ENCODE measurements at places on chromosomes 2 and 18.

DNA sequence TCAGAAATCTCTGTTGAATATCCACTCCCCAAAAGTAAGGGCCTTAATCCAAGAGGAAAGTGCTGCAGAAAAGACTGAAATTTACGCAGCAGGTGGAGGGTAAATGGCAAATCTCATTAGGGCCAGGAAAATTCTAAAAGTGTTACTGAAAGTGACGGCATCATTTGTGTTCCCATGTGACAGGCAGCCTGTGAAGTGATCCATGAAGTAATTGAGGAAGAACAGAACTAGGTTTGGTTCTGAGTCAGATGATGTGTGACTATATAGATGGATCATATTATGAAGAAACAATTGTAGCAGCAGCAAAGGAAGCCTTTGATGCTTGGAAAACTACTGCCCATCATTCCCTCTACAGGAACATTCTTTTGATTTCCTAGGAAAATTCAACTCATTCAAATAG, 401.2 kb downstream of the TGIF1 start:
- no peak for DNase-seq

DNA sequence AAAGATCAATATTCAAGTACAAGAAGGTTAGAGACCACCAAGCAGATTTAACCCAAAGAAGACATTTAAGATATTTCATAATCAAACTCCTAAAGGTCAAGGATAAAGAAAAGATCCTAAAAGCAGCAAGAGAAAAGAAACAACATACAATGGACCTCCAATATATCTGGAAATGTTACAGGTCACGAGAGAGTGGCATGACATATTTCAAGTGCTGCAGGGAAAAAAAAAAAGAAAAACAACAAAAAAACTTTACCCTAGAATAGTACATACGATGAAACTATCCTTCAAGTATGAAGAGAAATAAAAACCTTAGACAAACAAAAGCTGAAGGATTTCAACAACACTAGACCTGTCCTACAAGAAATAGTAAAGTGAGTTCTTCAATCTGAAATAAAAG, 91.5 kb upstream of the CD226 start:
- DNase-seq = no peak

- DNase-seq = no peak
These were observed 133.0 kb downstream of the MAP4K4 start for GRCh38 chr2:101830555-101830954.

GRCh38 chr2:46552528-46552927, 73.2 kb downstream of the TMEM247 start:
- DNase-seq = no peak

DNA sequence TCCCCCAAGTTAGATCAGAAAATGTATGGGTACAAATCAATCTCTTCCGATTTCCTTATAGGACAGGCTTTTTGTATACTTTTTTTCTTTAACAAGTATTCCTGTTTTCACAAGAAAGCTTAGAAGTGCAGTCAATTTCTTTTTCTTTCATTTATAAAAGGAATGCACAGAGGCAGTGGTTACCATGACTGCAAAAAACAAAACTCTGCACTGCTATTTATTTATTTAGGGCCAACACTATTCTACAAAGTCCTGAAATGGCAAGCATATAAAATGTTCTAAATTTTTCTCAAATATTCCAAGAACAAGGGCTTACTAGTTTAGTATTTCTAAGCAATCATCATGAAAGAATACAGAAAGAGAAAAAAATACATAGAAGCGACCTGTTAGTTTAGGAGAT, 22.2 kb downstream of the ATAD2B start:
- DNase-seq = no peak

GRCh38 chr18:74834424-74835309, 237.0 kb downstream of the ZNF407 start:
- DNase-seq = no peak

DNA sequence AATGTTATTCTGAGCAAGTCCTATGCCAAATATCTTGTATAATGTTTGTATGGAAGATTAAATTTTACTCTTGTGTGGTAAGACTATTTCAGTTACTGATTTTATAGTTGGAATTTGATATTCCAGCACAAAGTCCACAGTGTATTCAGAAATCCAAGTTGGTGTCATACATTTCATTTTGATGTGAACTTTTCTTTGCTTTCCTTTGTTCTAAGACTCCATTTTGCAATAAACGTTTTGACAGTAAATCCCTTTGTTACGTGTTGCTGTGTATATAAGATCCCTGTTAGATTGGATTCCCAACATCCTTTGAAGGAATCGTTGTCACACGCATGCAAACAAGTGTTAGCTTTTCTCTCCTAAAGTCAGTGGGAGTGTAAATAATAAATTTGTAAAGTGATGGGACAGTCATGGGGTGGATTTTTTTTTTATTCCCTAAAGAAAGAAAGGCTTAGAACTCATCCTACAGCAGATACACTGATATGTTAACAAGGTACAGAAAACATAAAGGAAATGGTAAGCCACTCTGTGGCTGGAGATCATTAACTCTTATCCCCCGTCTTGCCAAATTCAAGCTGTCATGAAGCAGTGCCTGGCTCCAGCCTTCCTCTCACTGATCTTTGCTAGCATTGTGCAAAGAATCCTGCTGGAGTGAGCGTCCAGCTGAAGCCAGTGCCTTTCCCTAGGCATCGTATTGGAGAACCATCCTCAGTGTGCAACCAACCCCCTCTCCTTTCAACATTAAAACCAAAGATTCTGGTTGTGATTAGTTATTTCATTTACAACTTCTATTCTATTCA, 127.6 kb upstream of the CDCA7 start:
- DNase-seq = no peak

DNA sequence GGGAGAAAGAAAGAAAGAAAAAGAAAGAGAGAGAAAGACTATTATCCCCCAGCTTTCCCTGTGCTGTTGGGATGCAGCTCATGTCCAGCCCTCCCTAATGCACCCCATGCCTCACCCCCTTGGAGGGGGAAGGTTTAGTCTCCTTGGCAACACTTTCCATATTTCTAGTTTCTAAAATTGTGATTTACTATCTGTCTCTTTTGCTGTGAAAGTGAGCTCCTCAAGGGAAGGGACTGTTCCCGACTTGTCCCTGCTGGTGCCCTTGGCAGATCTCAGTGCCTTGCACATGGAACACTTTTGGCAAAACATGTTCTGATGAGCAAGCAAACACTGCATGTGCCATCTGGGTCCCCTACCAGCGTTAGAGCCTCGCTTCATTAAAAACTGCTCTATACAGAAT, 11.7 kb upstream of the NAPG start:
- no peak for DNase-seq

DNA sequence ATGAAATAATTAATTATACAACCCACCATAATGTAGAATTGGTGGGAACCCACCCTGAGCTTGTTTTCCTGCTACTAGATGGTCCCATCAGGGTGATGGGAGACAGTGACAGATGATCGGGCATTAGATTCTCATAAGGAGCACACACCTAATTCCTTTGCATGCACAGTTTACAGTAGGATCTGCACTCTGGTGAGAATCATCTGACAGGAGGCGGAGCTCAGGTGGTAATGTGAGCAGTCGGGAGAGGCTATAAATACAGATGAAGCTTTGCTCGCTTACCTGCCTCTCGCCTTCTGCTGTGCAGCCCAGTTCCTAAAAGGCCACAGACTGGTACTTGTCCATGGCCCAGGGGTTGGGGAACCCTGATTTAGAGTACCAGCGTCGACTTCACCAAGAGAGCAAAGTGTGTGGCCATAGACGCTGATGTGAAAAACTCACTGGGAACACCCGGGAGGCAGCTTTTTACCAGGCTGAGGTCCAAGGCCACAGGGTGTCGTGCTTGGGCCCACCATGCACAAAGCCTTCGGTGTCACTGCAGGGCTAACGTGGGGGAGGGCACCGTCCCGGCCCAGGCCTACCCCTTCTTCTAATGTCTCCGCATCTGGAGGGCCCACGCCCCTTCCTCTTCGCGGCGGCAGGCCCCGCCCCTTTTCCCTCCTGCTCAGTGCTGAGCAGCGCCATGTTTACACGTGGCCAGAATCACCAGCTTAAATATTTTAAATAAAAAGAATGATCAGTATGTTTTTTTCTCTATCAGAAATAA, 296.8 kb upstream of the HDAC4 start:
- no peak for DNase-seq

DNA sequence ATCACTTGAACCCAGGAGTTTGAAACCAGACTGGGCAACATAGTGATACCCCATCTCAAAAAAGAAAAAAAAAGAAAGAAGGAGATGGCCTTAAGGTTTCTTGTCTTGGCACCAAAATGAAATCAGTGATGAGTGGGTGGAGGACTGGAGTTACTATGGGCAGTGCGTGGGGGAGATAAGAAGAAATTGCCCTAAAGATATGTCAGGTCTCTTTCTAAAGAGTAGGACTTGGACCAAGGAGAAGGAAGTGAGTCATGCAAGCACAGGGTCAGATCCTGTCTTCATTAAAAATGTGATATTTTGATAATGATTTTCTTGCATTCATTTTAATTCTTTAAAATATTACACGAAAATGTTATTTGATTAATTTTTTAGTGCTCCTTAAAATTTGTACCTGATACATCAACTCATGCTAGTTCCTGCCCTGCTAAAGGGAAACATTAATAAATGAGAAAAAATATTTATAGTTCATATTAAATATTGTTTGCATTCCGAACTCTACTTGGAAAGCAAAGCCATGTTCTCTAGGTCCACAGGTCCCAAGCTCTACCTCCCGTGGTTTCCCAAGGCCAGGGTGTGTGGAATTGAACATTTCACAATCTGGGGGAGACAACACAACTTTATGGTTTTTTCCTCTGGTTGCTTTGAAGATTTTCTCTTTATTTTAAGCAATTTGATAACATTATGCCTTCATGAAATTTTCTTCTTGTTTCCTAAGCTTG, 62.6 kb upstream of the CTLA4 start:
- DNase-seq = no peak

DNA sequence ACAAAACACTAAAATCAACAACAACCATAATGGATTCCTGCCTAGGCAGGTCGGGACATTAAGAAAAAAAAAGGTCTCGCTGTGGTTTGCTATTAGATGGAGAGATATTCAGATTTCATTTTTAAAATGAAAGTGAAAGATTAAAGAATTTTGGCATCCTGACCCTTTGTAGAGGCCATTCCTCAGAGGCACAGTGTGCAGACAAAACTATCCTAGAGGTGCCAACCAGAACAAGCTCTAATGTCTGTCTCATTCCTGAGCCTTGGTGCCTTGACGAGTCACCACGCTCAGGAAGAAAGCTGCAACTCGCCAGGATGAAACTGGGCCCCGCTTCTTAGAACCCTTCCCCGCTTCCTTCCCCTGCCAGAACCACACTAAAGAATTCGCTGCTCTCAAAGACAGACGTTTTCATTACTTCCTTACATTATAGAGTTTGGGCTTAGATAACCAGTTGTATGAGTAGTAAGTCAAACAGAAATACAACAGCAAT, 156.0 kb downstream of the TGIF1 start:
- DNase-seq = no peak

- DNase-seq = peak; percentile 52
These were observed 582.1 kb downstream of the ZEB2 start for GRCh38 chr2:143937723-143938350.

GRCh38 chr2:235293061-235293460, 200.8 kb upstream of the AGAP1 start:
- no peak for DNase-seq

DNA sequence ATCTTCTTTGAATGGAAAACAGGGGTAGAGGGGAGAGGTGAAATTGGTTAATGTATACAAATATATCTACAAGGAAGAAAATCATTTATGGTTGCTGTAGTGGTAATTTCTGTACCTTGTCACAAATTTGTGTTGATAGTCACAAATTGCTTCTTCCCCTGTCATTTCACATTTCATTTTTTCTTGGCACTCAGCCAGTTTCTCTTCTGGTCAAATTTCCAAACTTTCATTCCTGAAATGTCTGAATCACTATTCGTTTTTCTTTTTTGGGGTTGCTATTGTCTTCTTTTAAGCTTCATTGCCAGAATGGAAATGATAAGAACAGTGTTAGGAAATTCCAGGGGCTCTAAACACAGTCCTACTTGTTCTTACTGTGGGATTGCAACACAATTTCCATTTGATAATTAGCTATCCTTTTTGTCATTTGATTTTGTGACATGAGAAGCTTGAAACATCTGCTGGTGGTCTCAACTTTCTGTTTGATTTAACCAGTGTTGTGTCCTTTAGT, 136.0 kb upstream of the GCFC2 start:
- DNase-seq = no peak

- no peak for DNase-seq
These were observed 54.8 kb upstream of the SLC4A10 start for GRCh38 chr2:161569401-161569800.

GRCh38 chr2:120949027-120949956, 213.6 kb downstream of the GLI2 start:
- no peak for DNase-seq

DNA sequence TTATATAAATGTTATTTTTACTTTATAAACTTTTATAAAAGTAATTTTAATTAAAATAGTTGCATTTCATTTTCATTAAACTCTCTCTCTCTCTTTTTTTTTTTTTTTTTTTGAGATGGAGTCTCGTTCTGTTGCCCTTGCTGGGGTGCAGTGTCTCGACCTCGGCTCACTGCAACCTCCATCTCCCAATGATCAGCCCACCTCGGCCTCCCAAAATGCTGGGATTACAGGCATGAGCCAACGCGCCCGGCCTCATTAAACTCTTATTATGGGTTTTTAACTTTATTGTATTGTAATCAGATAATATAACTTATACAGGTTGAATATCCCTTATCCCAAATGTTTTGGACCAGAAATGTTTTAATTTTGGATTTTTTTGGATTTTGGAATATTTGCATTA, 10.9 kb upstream of the NPPC start:
- DNase-seq = no peak

GRCh38 chr2:20350041-20350712, 467 bp downstream of the PUM2 start:
- DNase-seq = peak; percentile 71

DNA sequence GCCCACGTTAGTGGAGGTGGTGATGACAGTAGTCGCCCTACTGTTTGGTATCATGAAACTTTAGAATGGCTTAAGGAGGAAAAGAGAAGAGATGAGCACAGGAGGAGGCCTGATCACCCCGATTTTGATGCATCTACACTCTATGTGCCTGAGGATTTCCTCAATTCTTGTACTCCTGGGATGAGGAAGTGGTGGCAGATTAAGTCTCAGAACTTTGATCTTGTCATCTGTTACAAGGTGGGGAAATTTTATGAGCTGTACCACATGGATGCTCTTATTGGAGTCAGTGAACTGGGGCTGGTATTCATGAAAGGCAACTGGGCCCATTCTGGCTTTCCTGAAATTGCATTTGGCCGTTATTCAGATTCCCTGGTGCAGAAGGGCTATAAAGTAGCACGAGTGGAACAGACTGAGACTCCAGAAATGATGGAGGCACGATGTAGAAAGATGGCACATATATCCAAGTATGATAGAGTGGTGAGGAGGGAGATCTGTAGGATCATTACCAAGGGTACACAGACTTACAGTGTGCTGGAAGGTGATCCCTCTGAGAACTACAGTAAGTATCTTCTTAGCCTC, 16.2 kb downstream of the MSH6 start:
- no peak for DNase-seq

DNA sequence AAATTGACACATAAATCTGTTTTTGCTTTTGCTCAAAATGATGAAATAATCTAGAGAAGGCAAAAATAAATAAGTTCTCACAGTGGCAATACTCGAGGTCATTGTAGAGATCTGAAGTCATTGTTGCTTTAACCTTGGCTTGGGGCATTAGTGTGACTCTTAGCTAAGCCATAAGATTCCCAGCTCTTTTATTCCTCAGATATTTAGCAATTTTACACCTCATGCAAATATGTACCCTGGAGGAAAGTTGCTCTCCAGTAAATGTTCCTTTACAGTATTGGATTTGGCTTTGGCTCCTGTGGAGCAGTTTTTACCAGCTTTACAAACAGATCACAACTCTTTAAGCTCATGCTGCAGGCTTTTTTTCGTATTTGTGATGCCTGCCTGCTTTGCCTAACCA, 134.2 kb upstream of the NABP1 start:
- no peak for DNase-seq
